ENCODE measurements at places on chromosomes 1 and 21.

DNA sequence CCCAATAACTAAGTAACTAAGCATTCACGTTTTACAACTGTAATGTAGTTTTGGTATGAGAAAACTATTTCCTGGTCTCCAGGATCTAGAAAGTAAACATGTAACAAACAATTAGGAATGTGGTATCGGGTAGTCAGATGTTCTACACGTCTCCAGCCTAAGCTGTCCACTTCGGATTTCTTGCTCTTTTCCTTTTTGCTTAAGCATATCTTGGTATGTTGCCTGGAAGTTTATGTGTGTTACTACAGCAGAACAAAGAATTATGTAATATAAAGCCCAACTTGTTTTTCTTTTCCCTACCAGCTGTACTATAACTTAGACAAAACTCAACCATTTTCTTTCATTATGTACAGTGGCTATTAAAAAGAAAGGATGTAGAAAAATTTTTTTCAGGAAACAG, 20.4 kb upstream of the WARS2 start:
- DNase-seq: no peak

GRCh38 chr1:209046058-209046417, 537.5 kb upstream of the CAMK1G start:
- DNase-seq: no peak

- no peak for DNase-seq
Observed at GRCh38 chr1:178146436-178146835, 52.5 kb downstream of the RASAL2 start.

DNA sequence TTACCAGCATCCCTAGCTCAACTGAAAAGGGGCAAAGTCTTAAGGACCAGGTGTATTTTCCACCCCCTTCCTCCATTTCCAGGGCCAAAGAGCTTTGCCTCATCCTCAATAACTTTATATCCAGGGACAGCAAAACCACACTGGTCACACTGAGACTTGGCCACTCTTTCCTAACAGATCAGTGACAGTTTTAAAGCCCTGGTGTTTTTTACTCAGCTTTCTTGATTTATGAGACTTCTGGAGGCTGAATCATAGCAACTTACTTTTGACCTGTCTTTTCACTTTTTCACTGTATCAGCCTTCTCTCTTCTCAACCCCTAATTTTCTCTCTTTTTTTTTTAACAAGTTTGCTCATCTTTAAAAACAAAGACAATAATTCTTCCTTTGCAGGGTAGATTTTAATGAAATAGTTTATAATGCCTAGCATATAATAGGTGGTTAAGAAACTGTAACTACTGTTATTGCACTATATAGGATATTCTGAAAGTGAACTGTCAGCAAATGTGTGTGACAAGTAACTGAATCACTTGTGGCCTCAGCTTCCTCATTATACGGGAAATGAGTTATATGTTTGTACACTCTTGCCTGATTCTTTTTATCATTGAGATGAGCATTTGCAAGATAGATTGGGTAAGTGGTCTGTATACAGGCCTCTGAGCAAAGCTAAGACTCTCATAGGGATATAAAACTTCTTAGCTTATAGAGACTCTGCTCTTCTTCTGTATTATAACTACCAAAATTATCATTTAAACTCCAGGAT, 19.7 kb upstream of the DYNLT5 start:
- DNase-seq: no peak

- no peak for DNase-seq
Observed at GRCh38 chr1:184567637-184568036, 180.8 kb downstream of the C1orf21 start.

- DNase-seq: no peak
Observed at GRCh38 chr21:27426196-27426595, 459.3 kb upstream of the ADAMTS5 start.

- DNase-seq: no peak
Observed at GRCh38 chr1:207863893-207864535, 46.9 kb downstream of the CD34 start.

DNA sequence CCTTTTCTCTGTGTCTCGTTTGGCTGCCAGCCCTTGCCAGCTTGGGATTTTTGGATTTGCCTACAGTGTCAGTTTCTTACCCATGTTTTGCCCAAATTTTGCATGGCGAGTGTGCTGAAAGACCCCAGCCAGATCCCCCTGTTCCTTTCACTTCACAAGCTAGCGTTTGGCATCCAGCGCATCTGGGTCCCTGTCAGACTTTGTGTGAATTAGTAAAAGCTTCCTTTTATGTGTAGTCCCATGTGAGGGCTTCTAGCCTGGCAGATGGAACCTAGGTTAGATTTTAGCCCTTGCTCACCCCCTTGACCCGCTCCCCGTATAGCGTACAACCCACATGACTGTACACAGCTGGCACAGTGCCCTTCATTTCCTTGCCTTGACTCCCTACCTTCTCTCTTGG, 22.3 kb upstream of the GALNT2 start:
- no peak for DNase-seq

DNA sequence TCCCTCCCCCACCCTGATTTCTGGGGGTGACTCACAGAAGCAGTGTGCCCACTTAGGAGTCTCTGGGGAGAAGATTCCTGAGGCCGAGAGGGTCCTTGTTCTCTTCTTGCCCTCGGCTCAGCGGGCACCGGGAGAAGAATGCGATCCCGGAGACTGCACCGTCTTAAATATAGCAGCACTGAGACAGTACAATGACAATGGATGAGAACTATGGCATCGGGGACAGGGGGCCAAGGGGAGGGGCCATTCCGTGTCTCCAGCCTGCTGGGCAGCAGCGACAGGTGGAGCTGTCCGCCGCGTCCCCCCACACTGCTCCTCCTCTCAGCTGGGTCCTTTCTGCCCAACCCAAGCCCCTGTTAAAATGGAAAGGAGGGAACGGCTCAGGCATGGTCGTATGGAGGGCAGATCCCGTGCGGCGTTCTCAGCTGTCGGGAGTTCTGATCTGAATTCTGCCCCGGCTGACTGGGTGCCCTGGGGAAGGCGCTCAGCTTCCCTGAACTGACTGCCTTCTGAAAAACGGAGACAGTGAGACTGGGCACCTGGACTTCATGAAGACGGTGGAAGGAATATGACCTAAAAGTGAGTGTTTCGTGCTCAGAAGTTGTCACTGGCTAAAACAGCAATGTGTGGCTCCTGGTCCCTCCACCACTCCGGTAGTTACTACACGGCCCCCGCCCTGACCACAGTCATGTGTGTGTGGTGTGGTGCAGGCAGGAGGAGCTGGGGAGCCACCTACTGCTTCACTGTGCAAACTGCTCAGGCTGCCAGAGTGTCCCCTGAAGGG, at the start of gene MYOM3:
Gene MYOM3 (minus strand): TSS at position 140 of the 784 bp plus-strand sequence. CDS start 3,499 bp downstream, outside the sequence.
- peak; percentile 54 for DNase-seq

- no peak for DNase-seq
Observed at GRCh38 chr1:167442854-167443565, 75.3 kb downstream of the CD247 start.

- DNase-seq: no peak
Observed at GRCh38 chr1:155037043-155037442, 3.4 kb downstream of the DCST1 start.

DNA sequence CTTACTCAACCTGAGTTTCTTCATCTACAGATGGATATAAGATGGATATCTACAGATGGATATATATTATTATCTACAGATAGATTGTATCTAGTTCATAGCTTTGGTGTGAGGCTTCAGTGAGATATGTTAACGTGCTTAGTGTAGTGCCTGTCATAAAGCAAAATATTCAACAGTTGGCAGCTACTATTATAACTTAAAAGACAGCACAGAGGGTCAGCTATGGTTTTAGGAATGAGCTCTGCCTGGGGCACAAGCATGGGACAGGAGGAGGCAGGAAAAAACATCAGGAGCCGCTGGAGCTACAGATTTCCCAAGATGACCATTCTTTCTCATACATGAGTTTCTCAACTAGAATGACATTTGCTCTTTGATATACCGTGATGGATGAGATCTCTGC, 1.3 kb upstream of the CYB5R1 start:
- DNase-seq: no peak

- no peak for DNase-seq
Observed at GRCh38 chr21:25837533-25838265, 102.9 kb downstream of the GABPA start.

GRCh38 chr1:38567401-38567800, 292.2 kb downstream of the RRAGC start:
- DNase-seq: no peak

DNA sequence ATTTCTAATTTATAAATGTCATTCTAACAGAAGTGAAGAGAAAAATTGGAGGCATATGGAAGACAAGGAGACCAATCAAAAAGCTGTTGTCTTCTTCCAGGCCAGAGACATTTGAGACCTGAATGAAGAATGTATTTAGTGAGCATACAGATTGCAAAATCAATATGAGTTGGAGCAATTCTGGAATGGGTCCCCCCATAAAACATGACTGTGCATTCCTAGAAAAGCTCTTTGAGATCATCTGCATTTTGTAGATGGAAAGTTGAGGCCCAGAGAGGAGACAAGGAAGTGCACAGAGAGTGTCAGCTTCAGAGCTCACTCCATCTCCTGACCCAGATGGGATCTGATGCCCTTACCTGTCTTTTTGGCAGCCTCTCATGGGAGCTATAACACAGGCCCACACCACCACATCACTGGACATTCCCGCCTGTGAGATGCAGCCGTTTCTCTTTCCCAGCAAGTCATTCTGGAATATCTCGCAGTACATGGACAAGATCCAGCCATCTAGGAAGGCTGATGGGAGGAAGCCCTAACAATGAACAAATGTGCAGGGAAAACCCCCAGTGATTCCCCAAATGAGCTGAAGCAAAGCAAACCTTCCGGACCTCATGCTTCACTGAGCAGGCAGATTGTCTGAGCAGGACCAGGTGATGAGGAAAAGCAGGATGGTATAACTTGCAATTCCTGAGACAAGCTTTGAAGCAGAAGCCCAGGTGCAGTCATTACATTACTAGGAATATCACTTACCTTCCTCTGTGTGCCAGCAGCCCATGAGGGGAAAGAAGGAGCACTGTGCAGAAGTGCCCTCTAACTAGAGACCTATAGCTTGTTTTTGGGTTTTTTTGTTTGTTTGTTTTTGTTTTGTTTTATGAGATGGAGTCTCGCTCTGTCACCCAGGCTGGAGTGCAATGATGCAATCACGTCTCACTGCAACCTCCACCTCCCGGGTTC, 445.6 kb downstream of the PLPP3 start:
- DNase-seq: no peak

- no peak for DNase-seq
Observed at GRCh38 chr1:225757927-225758656, 19.5 kb upstream of the SRP9 start.

DNA sequence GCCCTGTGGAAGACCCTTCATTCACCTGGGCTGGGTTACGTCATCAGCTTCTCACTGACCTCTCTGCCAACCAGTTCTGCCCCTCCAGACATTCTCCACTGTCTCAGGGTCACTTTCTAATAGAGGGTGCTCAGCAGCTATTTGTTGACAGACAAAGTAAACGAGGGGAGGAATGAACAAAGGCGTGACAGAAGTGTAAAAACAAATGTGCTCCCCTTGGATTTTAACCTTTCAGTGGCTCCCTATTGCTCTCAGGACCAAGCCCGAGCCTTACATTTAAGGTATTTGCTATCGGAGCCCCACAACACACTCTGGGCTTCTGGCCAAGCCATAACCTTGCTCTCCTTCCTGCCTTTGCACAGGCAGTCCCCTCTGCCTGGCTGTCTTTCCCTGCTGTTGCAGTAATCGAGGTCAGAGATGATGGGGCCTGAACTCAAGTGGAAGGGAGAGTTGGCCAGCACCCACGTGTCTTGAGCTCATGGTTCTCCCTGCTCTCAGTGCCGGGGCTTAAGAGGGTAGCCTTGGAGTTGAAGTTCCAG, 9.3 kb upstream of the MARCKSL1 start:
- no peak for DNase-seq

DNA sequence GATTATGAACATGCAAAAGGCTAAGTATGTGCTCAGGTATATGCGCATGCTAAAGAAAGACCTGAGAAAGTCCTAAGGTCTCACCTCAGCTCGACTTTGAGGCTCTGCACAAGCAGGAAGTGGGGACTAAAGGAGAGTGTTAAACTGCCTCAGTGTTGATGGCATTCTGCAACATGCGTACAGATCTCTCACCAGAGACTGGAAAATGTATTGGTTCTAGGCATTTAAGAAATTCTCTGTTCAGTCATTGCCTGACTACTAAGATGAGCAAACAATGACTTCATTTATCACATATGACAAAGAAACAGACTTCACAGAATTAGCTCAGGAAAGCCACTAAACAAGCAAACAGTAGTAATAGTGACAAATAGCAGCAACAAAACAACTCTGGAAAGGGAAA, 90.8 kb downstream of the USH2A start:
- no peak for DNase-seq

Data from 8988T (cell line).